Right cardiac atrium (tissue), 5 donors: ENCODE measurements at places on chromosomes 6 and 20. TPM values are rescaled to one million over a fixed set of nuclear protein-coding genes. Genes with fewer than 3 reads are reported as not detected.

Gene RNF182
- not detected for total RNA-seq

Gene RGS17
- total RNA-seq: 0.25 TPM

Gene CRYBG1
- total RNA-seq: 0.76 TPM

Gene FOXF2
- total RNA-seq: 0.31 TPM

DNA sequence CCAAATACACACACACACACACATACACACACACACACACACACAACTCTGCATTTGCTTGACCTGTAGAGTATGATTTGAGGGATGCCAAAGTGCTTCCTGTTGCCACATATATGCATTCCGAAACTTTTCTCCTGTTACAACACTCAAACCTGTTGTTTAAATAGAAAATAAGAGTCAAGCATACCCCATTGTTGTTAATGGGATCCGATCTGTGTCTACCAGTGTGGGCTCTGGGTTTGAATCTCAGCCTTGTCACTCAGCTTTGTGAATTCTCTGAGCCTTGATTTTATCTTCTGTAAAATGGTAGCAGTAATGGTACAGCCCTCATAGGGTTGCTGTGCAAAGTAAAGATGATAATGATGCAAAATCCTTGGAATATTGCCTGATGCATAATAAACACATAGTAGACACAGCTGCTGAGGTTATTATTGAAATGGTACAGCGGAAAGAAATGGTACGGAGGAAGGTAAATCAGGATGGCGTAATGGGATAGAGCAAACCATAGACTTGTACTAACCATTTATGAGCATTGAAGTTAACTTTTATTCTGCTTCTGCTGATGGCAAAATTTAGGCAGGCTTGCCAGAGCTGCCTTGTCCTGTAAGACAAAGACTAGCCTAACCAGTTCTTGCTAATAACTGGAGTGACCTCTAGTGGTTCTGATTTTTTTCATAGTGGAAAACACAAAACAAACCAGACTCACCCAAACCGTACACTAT is 113.5 kb upstream of the PHACTR1 start:
- peak; percentile 69 for DNase-seq

- DNase-seq: no peak
Measured at GRCh38 chr6:17457405-17457804, 64.0 kb downstream of the CAP2 start.

GRCh38 chr6:101398716-101399615 is 5.5 kb downstream of the GRIK2 start:
- no peak for DNase-seq

DNA sequence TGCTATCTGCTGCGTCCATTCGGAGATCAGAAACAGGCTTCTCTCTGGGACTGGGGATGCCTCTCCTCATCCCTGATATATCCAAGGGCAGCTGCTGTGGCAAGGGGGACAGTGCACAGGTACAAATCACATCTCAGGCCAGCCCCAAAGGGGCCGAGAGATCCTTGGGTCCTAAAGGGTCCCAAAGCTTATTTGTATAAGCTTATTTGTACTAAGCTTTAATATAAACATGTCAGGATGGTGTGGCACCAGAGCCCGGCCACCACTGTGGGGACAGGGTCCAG is 45.3 kb downstream of the FGD2 start:
- DNase-seq: no peak

GRCh38 chr6:119466226-119466625 is 116.7 kb upstream of the MAN1A1 start:
- DNase-seq: no peak

DNA sequence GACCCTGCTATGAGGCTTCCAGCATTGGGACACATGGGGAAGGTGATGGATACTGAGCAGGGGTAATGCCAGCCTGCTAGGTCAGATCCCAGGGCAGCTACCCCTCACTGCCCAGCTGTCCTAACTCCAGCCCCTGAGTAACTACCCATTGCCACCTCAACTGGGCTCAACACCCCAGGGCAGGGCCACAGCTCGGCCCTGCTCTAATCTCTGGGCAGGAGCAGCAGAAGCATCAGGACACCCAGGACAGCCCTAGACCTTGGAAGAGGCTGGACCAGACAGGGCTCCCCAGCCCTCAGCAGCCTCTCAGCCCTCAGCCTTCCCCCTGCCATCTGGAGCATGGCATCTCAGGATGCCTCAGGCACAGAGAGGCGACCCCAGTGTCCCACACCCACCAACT is 67.4 kb upstream of the TOP1 start:
- DNase-seq: no peak

DNA sequence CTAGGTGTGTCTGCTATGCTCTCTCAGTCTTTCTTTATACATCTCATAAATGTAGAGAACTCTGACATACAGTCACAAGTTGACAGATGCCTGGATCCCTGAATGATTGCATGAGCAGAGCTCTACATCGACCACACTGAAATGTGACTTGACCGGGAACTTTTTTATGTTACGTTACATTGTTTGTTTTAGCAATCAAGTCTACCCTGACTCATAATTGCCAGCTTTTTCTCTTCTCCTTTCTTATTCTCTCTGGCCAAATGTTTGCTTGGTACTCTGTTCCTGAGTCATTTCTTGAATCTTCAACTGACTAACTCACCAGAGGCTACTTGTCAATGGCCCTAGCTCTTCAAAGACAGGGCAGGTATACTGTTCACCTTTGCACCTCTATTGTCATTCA is 213.6 kb upstream of the DTNBP1 start:
- DNase-seq: no peak

DNA sequence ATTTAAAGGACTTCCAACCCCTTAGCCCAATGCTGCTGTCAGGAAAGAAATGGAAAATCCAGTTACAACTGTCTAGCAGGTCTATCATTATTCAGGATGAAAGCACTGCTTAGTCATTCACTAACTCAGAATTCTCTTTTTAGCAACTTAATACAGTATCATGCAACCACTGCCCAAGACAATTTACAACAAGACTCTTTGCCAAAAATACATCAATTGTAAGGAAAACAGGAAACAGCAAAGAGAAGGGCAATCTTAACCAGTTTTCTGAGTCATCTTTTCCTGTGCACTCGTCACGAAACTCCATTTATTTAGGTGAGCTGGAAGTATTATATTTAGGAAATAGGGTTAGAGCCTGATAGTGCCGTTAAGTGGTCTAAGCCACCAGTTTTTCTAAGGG is 1197.7 kb upstream of the CITED2 start:
- DNase-seq: no peak

- DNase-seq: no peak
Measured at GRCh38 chr20:12875510-12875909, 133.3 kb upstream of the SPTLC3 start.

DNA sequence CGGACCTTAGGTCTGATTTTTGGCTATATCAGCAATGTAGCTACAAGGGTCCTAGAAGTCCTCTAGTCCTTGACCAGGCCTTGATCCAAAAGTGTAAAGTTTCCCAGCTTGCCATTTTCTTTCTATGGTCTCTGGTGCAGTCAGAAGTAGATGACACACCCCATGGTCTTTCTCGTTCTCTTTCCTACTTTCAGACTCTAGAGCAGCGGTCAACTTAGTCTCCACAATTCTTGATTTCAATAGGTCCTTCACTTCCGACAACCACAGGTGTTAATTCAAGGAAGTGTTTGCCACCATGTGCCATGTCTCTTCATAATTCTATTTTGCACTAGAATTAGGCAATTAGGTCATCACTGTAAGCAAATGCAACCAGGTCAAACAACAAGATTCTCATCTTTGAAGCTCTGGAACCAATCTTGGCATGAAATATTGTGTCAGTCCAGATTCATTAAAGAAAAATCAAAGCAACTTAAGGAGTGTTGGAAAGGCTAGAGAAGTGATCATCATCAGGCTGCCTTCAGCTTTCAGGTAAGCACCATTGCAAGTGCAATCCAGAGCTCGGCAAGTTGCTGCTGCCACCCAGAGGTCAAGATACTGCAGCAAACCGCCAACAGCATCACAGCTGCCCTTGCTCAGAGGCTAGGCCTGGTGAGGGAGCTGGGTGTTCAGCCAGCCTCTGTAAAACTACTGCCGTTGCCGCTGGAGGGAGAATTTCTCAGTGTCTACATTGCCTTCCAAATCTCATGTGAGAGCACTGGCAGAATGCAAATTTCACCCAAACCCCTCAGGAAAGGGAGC is 5.6 kb upstream of the SYNE1 start:
- peak; percentile 82 for DNase-seq

GRCh38 chr6:125910527-125910926 is 46.0 kb upstream of the HINT3 start:
- DNase-seq: no peak

DNA sequence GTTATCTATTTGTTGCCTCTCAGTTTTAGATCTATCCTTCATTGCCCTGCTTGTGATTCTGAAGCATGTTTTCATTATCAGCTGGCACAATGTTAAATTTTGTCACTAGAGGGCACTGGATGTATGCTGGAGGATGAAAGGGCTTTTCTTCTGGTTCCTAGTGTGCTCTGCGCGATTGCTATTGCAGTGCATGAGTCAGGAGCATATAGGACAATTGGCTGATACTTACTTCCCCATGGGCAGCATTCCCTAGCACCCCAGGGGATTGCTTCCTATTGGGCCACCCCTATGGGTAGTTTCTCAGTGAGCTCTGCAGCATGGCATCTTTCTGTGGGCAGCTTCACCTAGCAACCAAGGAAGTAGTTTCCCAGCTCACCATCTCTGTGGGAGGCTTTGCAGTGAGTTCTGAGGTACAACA is 280.3 kb upstream of the SYNCRIP start:
- DNase-seq: no peak

DNA sequence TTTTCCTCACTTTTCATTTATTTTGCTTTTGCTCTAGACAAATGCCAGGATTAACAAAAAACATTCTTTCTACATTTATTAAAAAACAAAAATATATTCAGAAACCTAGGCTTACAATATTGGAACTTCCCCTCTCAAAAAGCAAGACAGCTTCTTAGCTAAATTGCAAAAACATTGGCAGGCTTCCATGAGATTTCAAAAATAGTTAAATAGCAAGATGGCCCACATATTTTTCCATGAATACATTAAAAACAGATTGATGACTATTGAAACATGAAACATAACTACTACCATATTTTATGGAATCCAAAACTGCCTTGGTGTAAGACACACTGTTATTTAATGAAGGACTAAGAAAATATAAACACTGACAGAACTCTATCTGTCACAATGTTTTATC is 92.0 kb downstream of the LY86 start:
- DNase-seq: no peak

- DNase-seq: no peak
Measured at GRCh38 chr6:21678990-21679389, 85.4 kb downstream of the SOX4 start.
